ENCODE measurements at places on chromosomes 1 and 21. TPM values are rescaled to one million over a fixed set of nuclear protein-coding genes. Genes with fewer than 3 reads are reported as not detected.

The GBP6 gene
- not detected for total RNA-seq

The MAN1C1 gene
- total RNA-seq, result 21.9 TPM

The GFI1 gene
- 0.51 TPM for total RNA-seq

The LCE1A gene
- not detected for total RNA-seq

The SLAMF6 gene
- total RNA-seq, result 1.2 TPM

DNA sequence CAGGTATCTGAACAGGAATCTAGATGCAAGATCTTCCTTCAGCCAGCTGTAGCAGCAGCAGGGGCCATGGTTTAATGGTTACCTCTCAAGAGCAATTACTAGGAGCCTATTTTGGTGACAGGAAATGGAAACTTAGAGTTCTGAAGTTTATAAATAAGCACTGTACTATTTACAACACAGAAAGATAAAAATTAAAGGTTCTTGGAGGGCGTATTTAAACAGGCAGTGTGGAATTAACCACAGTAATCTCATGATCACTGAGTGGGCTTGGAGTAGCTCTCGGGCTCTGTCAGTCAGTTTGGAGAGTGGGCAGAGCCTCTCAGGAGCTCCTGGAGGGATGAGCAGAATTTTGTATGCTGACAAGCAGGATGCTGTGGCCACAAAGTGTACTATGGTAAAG lies 10.2 kb upstream of the FCRL5 start:
- DNase-seq, result no peak

GRCh38 chr1:45345014-45345413 lies 4.8 kb upstream of the MUTYH start:
- no peak for DNase-seq

DNA sequence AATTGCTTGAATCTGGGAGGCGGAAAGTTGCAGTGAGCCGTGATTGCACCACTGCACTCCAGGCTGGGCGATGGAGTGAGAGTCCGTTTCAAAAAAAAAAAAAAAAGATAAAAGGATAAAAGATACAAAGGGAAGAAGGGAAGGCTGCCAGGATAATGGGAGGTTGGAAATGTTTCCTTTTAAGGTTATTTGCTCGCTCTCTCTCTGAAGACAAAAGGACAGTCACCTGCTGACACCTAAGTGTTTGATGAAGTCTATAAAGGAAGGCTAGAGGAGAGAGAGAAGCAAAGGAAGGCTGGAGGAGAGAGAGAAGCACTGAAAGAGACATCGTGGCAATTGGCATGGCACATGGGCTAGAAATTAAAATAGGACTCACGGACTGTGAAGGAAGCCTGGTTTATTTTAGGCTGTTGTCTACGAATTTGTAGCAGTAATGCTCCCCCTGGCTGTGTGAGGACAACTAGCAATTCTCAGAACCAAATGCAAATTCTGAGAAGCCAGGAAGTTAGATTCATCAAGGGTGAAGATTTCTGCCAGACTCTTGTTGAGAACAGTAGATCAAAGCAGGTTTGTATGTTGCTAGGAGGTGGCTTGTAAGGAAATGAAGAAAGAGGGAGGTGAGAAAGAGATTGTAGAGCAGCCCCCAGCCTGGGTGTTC lies 154.2 kb downstream of the ZP4 start:
- no peak for DNase-seq

DNA sequence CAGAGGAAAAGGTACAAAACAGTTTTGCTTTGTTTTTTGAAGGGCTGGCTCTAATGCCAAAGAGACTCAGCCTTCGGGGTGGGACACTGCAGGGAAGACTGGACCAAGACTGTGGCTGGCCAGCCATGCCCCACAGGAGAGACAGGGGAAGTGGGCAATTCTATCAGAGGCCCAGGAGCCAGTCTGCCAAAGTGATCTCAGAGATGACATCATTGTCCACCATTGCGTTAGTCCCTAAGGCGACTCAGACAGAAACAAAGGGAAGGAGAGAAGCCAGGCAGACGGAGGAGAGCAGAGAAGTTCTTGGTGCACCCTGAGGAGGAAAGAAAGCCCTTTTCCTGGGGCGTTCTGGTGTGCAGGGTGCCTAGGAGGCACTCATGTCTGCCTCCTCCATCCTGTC lies 26.4 kb downstream of the OPTC start:
- DNase-seq, result no peak

GRCh38 chr1:21620011-21620410 lies 49.1 kb downstream of the RAP1GAP start:
- DNase-seq, result no peak

DNA sequence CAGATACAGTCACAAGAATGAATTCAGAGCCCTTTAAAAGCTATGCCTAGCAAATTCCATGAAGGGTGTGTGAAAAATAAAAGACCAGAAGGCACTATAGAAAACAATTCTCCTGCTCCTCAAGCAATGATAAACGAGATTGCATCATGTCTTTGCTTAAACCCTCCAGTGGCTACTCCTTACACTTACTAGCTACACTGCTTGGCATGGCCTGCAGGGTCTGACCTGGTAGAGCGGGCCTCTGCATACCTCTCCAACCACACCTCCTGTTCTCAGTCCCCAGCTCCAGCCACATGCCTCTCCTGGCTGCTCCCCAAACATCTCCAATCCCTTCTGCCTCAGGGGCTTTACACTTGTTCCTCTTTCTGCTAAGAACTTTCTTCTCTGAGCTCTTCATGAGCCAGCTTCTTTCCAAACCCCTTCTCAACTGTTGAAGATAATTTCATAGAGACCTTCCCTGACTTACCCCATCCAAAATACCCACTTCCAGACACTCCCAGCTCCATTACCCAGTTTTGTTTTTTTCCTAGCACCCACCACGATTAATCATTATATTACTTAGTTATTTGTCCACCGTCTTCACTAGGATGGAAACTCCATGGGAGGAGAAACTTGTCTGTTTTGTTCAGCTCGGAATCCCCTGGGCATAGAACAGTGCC lies 11.2 kb upstream of the CREG1 start:
- DNase-seq, result no peak

DNA sequence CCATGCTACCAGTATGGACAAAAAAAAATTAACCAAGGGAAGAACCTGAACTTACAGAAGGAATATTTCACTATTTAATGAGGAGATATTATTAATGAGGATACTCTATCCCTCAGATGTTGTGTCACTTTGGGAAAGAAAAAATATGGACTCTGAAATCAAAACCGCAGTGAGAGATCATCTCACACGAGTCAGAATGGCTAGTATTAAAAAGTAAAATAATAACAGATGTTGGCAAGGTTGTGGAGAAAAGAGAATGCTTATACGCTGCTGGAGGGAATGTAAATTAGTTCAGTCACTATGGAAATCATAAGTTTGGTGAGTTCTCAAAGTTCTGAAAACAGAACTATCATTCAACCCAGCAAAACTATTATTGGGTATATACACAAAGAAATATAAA lies 30.9 kb downstream of the TNFSF4 start:
- DNase-seq, result no peak

DNA sequence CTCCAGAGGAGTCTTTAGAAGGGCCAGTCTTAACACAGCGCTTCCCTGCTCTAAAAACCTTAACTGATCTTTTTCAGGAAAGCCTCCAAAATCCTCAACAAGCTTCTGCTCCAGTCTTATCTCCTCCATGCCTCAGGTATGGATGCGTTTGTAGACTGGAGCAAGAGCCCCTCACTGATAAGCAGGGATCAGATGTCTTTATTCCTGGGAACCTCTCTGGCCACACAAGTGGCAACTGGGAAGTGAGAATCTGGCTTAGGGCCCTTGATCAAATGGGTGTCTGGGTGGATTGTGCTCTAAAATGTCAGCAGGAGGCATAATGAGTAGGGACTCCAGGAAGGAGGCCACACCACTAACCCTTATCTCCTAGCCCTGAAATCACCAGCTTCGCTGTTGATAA lies 1.4 kb downstream of the ZBTB8A start:
- no peak for DNase-seq

GRCh38 chr1:42350086-42350485 lies 15.1 kb upstream of the FOXJ3 start:
- no peak for DNase-seq

DNA sequence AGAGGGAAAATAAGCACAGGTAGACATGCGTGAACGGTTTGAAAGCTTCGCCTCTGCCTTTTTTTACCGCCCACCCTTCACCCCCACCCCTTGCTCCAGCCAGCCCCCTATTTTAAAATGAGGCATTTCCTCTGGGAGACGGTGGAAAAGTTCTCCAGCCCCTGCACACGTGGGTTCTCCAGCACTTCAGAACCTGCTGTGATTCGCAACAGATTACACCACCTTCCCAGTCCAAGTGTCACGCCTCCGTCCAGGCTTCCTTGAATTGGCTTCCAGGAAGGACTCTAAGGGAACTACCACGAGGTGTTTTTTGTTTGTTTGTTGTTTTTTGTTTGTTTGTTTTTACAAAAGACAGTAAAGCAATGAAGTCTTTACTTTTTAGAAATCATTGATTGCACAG lies 2.6 kb downstream of the LRRC7 start:
- no peak for DNase-seq

- DNase-seq, result no peak
These were observed 543.0 kb upstream of the DAB1 start for GRCh38 chr1:57966751-57967406.

- DNase-seq, result no peak
These were observed 35.8 kb downstream of the GREM2 start for GRCh38 chr1:240575981-240576662.

- DNase-seq, result no peak
These were observed 203.0 kb downstream of the RWDD3 start for GRCh38 chr1:95437011-95437410.

GRCh38 chr1:183622013-183622412 lies 13.6 kb downstream of the ARPC5 start:
- DNase-seq, result no peak

DNA sequence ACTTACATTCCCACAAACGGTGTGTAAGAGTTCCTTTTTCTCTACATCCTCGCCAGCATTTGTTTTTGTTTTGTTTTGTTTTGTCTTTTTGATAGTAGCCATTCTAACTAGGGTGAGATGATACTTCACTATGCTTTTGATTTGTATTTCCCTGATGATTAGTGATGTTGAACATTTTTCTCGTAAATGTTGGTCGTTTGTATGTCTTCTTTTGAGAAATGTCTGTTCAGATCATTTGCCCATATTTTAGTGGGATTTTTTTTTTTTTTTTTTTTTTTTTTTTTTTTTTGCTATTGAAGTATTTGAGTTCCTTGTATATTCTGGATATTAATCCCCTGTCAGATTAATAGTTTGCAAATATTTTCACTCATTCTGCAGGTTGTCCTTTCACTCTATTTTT lies 19.2 kb upstream of the GPR161 start:
- no peak for DNase-seq

DNA sequence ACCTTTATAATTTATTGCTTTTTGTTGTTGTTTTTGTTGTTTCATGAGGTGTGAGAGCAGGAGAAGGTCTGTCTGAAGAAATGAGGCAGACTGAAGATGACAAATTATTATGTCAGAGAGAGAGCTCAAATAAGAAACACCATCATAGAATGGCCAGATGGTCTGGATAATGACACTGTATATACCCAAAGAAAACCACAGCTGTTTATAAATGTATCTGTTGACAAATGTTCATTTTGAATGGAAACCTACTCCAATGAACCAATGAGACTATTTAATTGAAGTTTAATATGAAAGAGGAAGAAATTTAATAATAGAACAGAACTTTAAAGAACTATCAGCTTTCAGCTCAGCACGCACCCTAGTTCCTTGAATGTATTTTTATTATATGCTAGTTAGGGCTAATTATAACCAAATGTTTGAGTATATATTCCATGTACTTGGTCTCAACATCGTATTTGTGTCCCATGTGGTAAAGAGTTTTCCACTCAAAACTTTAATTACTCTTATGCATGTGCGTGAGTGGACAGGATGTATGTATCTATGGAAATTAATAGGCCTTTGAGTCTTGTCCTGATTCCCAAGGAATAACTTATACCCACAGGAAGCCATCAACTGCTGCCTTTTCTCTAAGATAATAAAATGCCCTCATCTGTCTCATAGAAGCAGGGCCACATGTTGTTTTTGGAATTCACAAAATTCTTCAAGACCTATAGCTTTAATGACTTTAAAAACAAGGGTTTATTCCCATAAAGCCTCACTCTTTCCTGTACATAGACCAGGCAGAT lies 202.7 kb downstream of the KCNK2 start:
- no peak for DNase-seq

- no peak for DNase-seq
These were observed 176.4 kb downstream of the ZNF281 start for GRCh38 chr1:200233393-200233792.

DNA sequence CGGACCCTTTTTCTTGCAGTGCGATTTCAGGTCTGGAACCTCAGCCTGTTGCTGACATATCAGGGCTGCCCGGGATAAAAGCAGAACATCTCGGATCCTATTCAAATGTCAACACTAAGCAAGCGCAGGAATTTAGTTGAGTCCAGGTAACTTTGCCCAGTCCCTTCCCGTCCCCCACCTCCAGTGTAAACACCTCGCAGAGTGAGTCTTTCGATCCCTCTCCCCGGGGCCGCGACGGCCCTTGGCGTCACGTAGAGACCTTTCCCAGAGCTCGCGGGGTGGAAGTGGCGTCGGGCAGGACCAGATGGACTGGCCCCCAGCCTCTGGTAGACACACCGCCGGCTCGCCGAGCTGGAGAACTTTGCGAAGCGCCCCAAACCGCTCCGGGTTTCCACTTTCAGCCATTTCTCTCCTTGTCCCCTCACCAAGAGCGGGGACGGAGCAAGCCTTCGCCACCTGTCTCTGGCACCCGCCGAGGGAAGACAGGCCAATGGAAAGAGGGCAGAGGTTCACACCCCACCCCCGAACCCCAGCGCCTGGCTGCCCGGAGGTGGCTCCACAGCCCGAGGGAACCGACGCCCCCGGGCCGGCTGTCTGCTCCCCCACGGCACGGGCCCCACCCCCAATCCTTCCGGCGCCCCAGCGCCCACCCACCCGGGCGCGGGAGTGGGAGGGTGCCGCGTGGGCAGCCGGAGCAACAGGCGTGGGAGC lies 570 bp downstream of the KCND3 start:
- DNase-seq, result no peak

- DNase-seq, result no peak
These were observed 52.8 kb downstream of the SLC44A3 start for GRCh38 chr1:94872771-94873495.

DNA sequence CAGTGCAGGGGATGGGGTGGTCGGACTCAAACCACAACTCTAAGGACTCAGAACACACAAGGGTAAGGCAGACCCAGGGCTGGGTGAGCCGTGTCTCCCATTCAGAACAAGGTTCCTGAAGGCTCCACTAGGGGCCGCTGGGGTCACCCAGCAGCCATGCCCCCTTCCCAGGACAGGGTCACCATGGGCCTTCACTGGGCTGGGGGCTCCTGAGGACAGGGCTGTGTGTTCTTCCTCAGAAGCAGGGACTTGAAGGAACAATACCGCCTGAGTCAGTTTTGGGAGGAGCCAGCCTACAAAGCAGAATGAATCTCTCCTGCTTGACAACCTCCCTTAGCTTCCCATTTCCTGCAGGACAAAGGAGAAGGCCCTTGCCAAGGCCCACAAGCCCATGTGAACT lies 15.4 kb downstream of the RIMS3 start:
- no peak for DNase-seq

GRCh38 chr1:36420836-36421317 lies 23.2 kb upstream of the LSM10 start:
- peak; percentile 94 for DNase-seq

Data from mesenteric fat pad (tissue), 1 donor.